ENCODE measurements at places on chromosomes 5 and 9.
A peak's percentile ranks its signal among the peaks of the same experiment; 100 is the strongest.

- peak; percentile 95 for DNase-seq
Observed at GRCh38 chr9:14312719-14313377, 1.1 kb downstream of the NFIB start.

GRCh38 chr5:58239731-58240130, 220.2 kb downstream of the PLK2 start:
- DNase-seq, result no peak

DNA sequence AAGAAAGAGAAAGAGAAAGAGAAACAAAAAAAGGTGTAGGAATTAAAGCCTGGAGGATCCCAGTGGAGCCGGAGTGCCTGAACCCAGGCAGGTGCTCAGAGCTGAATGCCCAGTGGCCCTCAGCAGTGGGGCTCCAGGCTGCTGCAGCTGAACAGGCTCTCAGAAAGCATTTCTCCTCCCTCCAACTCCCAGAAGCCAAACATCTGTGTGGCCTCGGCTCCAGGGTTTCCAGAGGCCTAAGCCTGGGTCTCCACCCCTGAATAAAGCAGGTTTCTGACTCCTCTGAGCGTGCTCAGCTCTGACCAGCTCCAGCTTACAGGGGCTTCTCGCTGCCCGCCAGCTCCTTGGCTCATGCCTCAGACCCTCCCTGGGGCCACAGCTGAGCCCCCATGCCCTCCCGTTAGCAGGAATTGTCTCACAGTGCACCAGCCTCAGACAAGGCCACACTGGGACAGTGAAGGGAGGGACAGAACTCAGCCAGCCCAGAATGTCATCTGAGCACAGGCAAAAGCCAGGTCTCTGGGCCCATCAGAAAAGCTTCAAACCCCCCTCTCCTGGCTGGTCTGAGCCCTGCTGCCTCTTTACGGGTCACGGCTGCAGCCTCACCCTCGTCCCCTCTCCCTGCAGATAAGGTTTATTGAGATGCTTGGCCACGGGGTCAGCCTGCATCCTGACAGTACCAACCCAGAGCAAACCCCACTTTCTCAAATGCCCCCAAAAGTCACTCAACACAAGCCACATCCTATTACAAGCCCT, 114.4 kb upstream of the PPP1R26 start:
- no peak for DNase-seq

DNA sequence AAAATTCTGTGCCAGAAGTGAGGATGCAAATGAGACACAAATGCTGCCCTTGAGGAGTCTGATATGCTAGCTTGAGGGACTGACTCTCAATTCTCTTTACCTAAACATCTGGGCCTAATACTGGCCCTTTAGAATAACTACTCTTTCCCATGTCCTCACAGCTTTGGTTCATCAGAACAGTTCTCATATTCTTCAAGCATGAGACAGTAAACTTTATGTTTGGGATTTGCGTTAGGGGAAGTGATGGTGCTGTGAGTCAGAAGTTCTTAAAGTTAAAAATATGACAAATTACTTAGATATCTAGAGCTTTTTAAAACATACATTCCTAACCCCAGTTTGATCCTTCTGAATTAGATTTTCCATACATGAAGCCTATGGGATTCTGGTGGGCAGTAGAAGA, 665.0 kb upstream of the RGMB start:
- no peak for DNase-seq

GRCh38 chr5:72857396-72857795, 40.9 kb downstream of the TNPO1 start:
- DNase-seq, result no peak

DNA sequence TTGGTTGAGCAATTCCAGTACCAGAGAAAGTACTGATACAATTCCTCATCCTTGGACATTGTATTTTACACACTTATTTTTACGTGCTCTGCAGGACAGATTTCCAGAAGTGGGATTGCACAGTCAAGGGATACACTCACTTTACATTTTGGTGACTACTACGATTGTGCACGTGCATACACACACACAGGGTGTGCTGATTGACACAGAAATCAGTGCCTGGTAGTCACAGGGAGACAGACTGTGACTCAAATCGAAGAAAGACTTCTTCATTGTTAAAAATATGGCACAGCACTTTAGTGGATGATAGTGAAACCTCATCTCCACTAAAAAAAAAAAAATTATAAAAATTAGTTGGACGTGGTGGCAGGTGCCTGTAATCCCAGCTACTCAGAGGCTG, 1.5 kb downstream of the GARIN3 start:
- DNase-seq, result no peak

- DNase-seq, result no peak
Observed at GRCh38 chr9:129453734-129454133, 167.2 kb downstream of the C9orf50 start.

DNA sequence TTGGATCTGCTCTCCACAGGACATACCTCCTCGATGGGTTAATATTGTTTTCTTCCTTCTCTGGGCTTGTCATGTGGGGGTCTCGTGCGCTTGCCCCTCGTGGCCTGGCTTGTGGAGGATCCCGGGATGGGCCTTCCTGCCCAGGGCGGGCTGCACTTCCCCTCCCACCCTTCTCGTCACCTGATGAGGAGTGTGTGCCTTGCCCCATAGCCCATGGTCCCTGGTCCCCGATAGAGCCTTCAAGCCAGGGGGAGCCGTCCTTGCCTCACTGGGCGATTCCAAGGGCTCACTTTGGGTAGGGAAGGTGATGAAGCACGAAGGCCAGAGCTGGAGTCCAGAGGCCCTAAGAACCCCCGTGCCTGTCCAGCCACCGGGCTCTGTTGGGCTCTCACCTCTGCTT, 28.7 kb downstream of the DYNC2I2 start:
- no peak for DNase-seq

DNA sequence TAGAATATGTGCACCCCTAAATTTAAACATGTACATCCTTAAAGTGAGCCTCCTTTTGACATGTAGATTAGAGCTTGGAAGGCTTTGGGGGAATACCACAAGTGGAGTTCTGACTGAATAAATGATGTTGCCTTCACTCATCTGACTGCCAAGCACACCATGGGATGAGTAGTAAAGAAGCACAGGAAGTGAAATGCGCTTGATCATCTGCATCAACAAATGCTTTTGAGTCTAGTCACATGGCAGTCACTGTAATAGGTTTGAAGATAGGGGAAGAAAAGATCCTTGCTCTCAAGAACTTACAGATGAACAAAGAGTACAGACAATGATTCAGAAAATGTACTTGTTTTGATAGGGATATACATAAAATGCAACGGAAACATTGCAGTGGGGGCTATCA, 62.0 kb upstream of the STARD4 start:
- DNase-seq, result no peak

GRCh38 chr5:135978993-135979392, 24.2 kb upstream of the LECT2 start:
- DNase-seq, result no peak

DNA sequence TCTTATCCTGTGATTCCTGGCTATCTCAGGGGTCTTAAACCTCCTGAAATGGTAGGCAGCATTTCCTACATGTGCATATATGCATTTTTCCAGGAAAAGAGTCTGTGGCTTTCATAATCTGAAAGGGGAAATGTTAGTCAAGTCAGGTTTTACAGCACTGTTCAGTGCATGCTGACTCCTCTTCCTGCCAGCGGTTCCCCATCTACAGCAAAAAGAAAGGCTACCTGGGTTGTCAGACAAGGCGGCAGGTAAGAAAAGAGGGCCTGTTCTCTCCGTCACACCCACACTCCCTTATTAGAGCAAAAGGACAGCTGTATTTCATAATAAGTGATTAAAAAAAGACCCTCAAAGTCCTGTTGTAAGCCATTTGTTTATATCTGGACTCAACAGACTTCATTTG, 4.3 kb upstream of the SPATA6L start:
- DNase-seq, result no peak

DNA sequence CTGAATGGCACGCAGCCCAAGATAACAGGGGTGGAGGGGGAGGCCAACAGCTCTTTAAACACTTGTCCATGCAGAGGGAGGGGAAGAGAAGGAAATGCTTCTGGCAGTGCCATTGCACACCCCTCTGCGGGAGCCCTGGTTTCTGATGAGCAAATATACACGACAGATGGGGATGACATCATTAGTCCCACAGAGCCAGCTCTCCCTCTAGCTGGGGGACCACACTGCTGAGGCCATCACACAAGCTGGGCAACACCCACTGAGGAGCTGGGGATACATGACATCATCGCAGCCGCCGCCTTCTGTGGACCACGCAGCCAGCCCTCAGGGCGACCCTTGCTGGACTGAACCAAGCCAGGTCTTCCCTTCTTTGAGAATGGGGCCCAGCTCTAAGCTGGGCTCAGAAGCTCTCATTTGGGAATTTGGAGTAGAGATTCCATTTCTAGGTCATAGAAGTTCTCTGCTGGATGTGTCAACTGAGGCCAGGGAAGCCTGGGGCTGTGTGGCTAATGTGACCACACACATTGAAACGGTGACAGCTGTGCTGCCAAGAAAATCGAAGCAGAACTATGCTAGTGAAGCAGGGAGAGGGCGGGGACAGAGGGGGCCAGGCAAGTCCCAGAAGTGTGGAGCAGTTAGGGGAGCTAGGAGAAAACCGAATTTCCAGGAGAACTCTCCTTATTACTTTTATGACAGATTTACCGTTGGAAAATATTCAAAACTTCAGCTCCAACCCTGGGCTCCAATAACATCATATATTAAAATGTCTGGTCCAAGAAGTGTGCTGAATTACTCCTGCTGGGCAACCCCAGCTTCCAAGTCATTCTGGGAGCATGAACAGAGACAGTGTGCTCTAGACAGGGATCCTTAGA, 79.5 kb downstream of the PRRT1B start:
- DNase-seq, result peak; percentile 71

DNA sequence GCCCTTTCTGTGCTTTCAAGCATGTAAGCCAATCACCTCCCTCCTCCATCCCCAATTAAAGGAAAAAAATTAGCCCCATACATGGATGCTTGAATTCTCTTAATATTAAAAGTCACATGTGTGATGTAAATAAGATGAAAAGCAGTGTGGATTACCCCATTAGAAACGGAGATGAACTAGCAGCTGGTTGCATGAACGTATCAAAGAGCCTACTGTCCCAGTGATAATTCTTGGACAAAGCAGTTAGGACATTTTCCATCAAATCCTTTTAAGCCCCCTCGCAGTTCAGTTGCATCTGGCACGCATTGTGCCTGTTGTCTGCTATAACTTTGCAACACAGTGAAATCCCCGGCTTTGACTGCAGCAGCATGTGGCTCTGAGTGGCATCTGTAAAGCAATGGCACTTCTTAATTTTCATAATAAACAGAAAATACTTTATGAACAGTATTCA, 285.6 kb downstream of the FBXL7 start:
- DNase-seq, result no peak

DNA sequence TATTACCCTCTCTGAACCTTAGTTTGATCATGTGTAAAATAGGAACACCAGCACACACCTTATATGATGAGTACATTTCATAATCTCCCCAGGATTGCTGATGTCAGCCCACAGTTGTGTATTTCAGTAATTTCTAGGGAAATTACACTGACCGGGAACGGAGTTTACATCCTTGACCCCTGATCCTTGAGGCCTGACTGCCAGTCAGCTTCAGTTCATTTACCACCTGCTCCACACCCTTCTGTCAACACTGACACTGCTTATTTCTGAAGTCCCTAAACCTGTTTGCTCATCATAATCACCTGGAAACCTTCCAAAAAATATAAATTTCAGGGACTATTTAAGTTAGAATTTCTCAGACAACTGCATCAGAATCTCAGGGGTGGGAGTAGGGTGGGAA, 55.3 kb downstream of the ZNF622 start:
- no peak for DNase-seq

- DNase-seq, result no peak
Observed at GRCh38 chr5:116375926-116376325, 198.7 kb downstream of the SEMA6A start.

DNA sequence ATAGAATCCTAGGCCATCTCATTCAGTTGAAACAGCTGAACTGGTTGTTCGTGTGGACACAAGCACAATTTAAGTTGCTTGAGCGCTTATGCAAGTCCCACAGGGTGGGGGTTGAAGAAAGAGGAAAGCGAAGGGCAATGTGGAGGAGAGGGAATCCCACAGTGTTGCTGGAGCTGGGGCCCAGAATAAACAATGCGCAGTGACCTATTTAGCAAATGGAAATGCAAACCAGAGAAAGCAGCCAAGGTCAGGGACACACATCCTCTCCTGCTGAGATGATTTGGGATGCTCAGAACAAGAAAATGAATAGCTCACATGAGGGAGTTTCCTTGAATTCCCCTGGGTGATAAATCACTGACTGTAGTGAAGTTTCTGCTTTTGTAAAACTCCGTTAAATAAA, 838.3 kb downstream of the TLE4 start:
- DNase-seq, result no peak

- no peak for DNase-seq
Observed at GRCh38 chr9:127977009-127977883, 3.5 kb downstream of the EEIG1 start.

DNA sequence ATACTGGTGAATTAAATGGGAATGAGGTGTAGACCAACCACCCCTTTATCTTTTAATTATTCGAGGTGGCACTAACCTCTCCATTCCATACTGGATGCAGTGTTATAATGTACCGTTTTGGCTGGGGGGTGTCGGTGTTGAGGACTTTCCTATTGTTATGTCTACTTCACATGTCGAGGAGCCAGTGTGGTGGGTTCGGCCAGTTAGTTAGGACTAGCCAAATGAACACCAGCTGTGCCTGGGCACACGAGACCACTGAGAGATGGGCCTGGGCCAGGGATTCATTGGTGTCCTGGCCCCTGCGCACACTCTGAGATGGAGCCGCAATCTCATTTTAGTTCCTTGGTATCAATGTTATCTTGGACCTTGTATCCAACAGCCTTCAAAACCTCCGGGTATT, 186.2 kb downstream of the CACNA1B start:
- no peak for DNase-seq

DNA sequence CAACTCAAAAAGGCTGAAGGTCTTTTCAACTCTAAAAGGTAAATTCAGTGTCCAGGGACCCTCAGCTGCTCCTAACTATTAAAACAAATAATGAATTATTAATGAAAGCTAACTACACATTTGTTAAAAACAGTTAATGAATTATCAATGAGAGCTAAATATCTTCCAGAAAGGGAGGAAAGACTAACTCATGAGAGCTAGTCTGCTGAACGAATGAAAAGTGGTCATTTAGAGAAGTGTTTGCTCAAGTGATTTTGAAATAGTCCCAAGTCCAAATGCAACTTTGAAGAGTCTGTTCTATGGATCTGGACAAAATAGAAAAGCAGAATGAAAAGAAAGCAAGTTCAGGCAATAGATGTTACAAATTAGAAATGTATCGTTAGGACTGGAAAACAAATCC, 133.9 kb upstream of the SPEF2 start:
- DNase-seq, result no peak

DNA sequence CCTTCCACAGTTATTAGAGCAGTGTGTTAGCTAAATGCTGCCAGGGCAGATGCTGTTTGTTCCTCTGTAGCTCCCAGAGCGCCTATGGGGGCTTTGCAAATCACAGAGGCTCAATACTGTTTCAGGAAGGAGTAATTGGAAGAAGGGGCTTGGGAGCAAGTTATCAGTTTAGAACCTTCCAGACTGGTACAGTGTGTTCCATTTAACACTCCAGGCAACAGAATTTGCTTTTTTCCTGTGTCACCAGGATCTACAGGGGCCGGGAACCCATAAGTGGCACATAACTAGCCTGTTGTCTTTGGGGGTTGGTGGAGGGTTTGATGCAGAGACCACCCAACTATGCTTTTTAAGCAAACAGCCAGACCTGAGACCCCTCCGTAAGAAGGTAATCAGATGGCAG, 307.3 kb upstream of the KCNN2 start:
- no peak for DNase-seq

Measured in NCI-H446 (cell line).